ENCODE measurements at places on chromosomes 7 and 10.

GRCh38 chr10:88895250-88895649 is 15.2 kb downstream of the STAMBPL1 start:
- DNase-seq, result no peak

DNA sequence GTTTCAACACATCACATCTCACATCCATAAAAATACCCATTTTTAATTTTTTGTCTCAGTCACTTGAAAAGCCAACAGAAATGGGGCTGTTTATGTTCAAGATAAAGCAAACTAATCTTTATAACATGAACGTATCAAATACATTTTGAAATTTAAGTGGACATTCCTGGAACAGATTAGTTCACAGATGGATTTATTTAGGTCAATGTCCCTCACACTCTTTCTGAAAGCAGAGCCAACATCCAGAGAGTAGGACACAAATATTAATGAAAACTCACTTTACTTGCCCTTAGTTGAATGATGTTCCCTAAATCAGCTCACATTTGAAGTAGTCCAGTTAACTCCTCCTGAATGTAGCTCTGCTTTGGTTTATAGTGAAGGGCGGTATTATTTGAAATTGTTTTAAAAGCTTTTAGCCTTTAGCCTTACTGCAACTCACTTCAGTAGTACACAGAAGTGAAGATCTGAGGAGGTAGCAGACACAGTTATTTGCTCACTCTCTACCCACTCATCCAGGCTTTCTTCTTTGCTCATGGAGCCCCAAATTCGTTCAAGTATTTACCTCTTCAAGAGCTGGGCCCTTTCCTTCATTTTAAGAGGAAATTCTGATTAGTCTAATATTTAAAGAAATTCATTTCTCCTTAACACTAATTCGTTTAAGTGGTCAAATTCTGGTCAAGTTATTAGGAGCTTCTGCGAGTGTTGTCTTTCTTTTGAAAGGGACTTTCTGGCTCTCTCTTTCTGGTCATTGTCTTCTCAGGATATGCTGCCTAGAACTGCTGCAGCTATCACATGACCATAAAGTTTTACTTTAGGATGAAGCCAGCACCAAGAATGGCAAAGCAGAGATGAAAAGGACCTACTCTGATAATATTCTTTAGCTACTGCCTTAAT is 180.6 kb upstream of the AGR3 start:
- DNase-seq, result no peak

DNA sequence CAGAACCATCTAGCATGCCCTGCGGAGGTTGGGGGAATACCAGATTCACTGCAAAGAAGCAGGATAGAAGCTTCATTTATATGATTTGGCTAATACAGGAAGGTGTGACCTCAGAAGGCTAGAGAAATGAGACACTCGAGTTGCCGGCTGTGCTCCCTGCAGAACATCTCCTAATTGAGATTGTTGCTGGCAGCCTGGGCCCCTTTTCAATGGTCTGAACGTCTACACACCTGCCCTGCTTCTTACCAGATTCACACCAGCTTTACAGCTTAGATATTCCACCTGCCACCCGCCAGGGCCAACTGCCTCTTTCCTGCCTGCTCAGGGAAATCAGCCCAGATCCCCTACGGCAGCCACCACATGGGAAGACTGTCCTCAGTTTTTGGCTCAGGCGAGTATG is 475.3 kb upstream of the AUTS2 start:
- DNase-seq, result no peak

DNA sequence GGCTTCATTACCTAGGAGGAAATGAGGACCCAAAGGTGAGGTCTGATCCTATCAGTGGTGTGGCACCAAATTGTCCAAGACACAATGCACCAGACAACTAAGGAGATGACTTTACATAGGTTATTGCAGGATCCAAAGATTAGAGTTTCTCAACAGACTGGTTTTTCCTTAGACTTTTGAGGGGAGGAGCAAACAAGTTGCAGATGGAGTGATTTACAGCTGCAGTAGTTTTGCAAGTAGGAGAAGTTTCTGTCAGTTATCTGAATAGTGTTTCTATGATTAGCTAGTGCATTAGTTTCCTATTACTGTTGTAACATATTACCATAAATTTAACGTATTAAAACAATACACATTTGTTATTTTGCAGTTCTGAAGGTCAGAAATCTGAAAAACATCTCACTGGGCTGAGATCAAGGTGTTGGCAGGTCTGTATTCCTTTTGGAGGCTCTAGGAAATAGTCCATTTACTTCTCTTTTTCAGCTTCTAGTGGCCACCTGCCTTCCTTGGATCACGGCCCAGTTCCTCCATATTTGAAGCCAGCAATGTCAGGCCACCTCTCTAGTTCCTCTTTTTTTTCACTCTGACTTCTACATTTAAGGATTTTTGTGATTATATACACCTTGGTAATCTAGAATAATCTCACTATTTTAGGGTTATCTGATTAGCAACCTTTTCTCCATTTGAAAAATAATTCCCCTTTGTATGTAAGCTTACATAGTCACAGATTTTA is 994.9 kb downstream of the REEP3 start:
- DNase-seq, result no peak

DNA sequence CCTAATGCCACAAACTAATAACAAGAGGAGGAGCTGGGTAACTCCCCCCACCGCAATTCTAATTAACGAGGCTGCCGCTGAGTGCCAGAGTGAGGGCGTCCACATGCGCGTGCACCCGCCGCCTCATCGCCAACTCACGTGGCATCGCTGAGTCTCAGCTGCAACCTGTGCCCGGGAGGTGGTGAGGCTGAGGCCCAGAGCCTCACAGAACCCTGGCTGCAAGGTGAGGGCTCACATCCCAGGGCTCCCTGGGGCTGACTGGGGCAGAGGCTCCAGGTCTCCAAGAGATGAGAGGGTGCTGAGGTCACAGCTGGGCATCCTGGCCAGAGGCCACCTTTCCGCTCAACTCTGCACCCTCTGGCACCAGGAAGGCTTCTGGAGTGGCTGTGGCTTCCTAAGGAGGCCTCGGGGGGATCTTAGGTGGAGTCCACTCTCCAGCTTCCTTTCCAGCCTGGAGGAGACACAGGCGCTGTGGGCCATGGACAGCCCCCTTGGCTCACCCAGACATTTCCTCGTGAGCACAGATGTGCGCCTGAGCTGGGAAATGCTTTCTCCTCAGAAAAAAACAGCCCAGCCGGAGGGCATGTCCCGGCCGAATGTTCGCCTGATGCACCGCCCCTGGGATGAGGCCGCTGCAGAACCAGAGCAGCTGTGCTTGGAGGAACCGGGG is 242.6 kb downstream of the MAD1L1 start:
- no peak for DNase-seq

DNA sequence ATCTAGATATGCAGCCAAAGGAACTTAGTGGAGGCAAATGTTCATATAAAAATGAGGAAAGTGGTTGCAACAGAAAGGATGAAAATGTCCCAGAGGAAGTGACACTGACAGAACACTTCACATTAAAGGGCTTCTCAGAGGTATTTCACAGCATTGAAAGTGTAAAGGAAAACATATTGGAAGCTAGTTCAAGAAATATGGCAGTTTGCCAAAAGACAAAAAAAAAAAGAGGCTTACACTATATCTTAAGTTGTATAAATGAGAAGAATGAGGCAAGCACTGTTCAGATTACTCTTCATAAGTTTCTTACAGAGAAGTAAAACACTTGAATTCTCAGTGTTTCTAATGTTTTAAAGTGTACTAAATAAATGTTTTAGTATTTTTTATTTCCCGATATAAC is 20.1 kb downstream of the RUNDC3B start:
- DNase-seq, result no peak

GRCh38 chr7:92645114-92646061 is 55.2 kb upstream of the FAM133B start:
- DNase-seq, result peak; percentile 45

- no peak for DNase-seq
These were observed 127.5 kb downstream of the WDR37 start for GRCh38 chr10:1183701-1184100.

DNA sequence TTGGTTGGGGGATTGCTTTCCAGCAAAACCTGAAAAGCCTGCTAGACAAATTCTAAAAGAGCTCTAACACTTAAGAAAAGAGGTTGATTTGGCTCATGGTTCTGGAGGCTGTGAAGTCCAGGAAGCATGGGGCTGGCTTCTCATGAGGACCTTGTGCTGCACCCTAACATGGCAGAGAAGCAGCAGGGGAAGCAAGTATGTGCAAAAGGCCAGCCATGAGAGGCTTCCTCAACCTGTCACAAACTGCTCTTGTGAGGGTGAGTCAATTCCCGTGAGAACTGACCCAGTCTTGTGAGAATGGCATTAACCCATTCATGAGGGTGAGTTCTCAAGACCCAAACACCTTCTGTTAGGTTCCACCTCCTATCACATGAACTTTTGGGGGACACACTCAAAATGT is 54.3 kb upstream of the IGFBP3 start:
- no peak for DNase-seq

DNA sequence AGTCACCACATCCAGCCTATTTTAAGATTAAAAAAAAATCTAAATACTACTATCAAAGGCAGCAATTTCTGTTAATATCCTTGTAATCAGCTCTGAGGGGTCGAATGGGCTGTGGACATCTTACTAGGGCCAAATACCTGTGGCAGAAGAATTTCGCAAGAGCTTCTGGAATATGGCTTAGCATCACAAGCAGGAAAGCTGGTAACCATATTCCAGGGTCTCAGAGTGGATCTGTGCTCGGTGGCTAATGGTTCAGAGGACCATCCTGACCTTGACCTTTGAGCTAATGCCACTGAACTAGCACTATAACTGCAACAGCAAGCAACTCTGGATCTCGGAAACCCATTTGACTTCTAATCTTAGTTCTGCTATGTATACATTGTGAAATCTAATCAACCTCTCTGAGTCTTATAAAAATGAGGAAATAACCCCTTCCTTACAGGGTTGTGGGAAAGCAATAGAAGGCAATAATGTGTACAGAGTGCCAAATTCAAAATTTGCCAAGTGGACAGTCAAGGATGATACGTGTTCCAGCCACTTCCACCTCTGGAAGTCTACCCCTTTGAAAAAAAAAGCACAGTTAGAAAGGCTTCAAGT is 65.5 kb downstream of the CYP26A1 start:
- DNase-seq, result no peak

DNA sequence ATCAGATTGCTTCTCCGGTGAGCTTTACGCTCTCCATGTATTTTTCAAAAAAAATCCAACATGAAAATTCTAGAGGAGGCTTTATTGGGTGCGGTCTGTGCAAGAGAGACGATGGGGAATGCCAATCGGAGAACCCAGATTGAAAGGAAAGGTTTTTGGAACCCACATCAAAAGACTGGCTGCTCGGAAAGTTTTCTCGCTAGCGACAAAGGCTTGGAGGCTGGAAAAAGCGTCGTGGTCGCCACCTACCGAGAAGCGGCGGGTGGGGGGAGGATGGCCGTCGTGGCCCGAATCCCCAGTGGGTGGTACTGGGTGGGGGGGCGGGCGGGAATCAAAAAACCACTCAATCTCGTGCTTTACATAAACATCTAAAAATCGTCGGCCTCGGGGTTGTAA is 1.1 kb upstream of the GTF2I start:
- DNase-seq, result peak; percentile 63

DNA sequence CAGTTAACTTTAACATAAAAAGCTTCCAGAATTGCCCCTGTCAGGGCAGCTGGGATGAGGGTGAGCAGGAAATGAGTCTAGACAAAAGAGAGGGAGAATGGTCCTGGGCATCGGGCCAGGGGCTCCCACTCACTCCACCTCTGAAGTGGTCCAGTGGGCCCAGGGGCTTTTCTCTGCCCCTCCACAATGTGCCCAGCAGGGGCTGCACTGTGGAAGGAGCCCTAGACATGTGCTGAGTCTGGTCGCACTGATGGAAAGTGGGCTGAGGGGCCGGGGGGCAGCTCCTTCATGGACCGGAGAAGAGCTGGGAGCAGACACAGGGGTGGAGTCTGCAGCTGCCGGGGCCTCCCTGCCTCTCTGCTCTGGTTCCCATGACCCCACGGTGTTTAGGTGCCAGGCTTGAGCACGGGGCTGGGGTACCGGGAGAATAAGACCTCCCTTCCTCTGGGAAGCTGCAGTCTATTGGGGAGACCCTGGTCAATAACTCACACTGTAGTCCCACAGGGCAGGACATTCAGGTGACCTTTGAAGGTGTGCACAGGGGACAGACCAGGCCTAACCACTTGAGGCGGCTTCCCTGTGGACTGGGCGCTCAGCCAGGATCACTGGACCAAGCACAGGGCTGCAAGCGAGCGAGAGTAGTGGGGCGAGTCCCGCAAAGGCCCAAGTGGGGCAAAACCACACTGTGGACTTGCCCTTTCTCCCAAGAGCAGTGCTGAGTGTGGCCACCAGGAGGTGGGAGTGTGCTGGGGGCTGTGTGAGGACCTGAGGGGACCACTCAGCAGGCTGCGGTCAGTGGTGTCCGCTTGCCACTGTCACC is 6.1 kb downstream of the ADCY1 start:
- no peak for DNase-seq

DNA sequence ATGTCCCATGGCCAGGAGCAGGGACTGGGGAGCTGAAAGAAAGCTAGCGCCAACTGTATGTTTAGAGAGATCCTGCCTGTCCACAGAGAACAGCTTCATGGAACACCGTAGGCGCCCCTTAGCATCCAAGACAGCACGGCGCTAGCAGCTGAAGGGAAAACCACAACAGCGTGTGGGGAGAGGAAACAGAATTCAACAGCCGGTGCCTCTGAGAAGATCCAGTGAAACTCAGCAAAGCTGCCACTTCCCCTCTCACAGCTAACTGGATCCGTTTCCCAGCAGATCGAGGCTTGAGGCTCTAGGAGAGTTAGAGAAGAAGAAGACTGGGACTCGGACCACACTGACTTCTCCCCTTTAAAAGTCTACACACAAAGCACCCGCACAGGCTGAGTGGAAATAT is 145.0 kb downstream of the MAD1L1 start:
- DNase-seq, result no peak

DNA sequence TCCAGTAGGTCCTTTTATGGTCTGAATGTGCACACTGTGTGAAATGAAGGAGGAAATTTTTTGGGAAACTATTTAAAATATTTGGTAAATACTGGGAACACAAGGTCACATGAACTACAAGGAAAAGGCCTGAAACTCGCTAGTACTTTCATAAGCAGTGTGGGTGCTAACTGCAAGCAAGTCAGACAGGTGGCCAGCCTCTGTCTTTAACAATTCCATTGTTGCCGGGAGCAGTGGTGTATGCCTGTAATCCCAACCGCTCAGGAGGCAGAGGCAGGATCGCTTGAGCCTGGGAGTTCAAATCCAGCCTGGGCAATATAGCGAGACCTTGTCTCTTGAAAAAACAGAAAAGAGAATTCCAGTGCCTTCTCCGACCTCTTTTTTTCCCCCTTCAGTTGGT is 37.5 kb downstream of the SMURF1 start:
- no peak for DNase-seq
